ENCODE measurements at places on chromosomes 12 and 14.

DNA sequence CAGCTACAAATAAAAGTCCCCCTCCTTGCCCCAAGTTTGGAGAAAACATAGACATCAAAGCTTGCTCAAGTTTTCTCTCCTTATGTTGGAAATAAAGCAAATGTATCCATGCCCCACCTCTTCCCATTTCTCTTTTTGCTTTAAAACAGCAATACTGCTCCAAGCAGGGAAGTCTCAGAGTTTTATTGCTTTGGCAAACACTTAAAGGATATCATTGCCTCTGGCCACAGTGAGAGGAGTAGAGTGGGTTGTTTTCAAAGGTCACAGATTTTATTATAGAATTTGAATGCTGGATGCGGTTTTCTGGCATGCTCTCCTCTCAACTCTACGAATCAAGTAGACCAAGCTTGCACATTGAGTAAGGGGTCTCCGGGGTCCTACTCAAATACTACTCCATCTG, 149.7 kb downstream of the TTC7B start:
- DNase-seq, result no peak

- DNase-seq, result no peak
These were observed 285.6 kb downstream of the CACNA1C start for GRCh38 chr12:2338381-2338780.

- no peak for DNase-seq
These were observed 202 bp downstream of the YAF2 start for GRCh38 chr12:42237853-42238239.

GRCh38 chr14:91316761-91317160, 72.3 kb upstream of the GPR68 start:
- DNase-seq, result no peak

DNA sequence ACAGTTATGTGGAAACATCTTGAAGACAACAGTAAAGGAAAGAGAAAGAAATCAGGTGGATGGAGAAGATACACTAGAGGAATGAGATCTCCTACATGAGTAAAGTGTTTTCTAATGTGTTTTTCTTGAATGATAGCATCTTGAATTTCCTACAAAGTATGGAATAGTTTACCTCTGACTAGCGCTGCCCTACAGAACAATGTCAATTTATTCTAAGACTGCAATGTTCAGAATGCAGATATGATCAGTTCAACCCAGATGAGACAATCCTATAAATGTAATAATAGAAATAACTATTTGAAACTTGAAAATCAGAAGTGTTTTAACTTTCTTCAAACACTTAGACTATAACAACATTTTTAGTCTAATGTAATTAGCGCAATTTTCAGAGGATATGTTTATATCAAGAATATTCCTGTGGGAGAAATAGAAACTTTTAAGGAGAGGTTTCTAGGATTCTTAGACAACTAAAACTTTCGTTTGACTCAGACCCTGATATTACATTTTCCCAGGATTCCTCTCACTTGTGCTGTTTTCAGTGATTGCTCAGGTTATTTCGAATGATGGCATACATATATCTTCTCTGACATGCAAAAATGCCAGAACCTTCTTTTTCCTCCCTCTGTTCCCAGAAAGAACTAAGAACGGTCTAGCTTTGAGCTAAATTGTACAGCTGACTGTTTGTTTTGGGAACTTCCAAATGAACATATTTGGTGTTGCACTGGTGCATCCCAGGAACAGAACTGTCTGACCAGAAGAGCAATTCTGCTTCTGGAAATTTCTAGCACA, 1017.4 kb downstream of the DIO2 start:
- no peak for DNase-seq

- DNase-seq, result no peak
These were observed 335.1 kb downstream of the GPHN start for GRCh38 chr14:66842911-66843512.

GRCh38 chr12:57539-57938, 9.0 kb upstream of the IQSEC3 start:
- DNase-seq, result no peak

GRCh38 chr14:75167325-75167724, 9.1 kb downstream of the TMED10 start:
- DNase-seq, result no peak

DNA sequence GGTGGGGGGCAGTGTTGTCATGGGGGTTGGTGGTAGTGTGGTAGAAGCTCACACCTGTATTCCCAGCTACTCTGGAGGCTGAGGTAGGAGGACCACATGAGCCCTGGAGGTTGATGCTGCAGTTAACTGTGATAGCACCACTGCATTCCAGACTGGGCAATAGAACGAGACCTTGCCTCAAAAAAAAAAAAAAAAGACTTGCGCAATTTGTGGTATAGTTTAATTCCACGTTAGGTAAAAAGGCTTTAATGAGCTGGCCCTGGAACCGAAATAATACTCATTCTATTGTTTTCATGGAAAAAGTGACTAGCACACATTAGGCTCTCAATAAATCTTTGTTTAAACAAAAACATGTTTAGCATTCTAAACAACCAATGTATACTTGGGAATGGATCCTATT, 25.4 kb upstream of the NAP1L1 start:
- DNase-seq, result no peak

GRCh38 chr14:99231161-99231849, 40.7 kb downstream of the BCL11B start:
- DNase-seq, result no peak

- no peak for DNase-seq
These were observed 104.5 kb downstream of the SLC2A13 start for GRCh38 chr12:40001406-40001805.

DNA sequence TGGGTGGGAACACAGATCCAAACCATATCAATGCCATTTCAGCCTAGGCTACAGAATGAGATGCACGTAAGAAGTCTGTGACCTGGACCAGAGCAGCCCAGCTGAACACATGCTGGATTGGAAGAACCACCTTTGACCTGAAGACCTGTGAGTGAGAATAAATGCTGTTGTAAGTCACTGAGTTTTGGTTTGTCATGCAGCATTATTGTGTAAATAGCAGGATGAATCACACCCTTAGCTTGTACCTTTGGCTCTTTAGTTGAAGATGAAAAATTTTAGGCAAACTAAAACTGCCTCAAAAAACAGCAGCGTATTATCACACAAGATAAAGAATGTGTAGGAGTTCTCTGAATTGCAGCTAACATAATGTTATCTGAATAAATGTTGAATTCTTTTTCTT, 199.4 kb upstream of the LRIG3 start:
- no peak for DNase-seq

- DNase-seq, result no peak
These were observed 136.9 kb downstream of the SCARB1 start for GRCh38 chr12:124726596-124727263.

- DNase-seq, result no peak
These were observed 851 bp downstream of the YLPM1 start for GRCh38 chr14:74763803-74764531.

DNA sequence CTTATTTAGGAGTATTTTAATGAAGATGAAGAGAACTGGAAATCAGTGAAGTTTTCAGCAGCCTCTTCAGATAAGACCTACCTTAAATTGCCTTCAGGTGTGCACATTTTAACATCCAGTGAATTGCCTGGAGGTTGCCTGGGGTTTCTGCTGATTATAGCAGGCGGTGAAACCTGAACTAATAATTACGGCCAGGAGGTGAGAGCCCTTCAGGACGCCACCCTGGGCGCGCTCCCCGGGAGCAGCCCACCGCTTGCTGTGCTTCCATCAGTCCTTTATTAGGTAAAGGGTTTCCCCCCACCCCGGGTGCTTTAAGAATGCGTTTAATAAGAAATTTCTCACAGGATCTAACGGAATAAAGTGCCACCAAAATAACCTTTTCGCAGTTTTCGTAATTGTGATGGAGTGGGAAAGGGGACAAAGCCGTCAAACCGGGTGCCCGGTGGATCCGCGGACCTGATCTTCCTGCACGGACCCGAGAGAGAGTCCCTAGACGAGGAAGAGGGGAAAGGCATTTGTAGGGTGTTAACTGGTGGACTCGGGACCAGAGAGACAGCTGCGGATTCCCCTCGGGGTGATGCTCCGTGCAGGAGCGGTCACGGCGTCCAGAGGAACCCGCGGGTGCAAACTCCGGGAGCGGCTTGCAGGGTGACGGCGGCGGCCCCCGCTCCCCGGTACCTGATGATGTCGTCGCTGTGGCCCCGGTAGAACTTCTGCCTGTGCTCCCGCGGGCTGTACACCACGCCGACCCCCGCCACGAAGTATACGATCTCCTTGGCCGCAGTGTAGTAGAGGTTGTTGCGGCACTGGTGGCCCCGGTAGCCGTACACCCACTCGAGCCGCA, 902 bp downstream of the EML5 start:
- no peak for DNase-seq

DNA sequence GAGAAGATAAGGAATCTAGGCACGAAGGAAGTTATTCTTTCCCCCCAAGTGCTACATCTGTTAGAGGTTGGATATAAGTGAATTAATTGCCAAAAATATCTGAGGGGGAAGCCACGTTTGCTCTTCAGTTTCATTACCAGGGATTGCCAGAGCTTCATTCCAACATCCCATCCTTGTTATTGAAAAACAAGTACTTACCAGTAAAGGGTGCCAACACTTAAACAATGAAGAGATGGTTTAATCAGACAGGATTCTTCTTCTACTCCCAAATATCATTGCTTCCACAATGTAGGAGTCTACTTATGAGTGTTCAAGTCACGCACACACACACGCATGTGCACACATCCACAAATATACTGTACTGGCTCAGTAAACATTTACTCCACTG, 312.4 kb downstream of the RPAP3 start:
- DNase-seq, result no peak

DNA sequence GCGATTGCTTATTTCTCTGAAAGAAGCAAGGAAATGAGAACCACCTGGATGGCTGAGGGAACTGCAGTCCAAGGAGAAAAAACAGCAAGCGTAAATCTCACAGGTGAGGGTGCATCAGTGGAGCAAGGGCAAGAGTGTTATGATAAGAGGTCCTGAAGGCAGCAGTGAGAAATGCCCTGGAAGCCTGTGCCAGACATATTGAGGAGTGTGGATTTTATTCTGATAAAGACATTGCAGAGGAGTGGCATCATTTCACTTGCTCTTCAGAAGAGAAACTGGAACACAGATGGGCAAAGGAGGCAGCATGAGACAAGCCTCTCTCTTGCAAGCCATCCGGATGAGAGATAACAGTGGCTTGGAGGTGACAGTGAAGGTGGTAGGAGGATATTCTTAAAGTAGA, 78.5 kb downstream of the PDE3A start:
- no peak for DNase-seq

DNA sequence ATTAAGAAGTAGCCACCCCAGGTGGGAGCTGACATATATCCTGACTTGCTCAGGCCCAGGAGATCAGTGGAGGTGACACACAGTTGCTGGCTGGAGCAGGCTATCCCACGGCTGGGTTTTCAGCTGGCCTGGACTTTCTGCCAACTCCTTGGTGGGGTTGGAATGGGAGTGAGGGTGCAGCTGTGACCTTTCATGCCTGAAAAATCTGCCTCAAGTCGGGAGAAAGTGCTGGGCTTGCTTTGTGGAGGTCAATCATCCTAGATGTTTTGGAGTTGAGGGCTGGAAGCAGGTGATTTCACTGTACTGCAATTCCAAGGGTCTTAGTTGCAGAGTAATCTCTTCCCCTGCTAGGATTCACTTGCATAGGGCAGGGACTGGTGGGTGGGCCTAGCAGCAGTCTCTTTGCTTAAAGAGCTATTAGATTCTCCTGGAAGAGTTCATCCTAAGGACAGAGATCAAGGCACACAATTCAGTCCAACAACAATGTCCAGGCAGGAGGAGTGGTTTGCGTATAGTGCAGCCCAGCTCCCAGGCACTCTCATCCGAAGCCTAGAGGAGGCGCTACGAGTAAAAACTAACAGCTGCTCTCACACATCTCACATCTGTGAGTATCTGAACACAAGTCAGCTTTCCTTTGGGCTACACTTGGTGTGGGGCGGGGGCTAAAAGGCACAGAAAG, 98.1 kb downstream of the GAS2L3 start:
- DNase-seq, result no peak

DNA sequence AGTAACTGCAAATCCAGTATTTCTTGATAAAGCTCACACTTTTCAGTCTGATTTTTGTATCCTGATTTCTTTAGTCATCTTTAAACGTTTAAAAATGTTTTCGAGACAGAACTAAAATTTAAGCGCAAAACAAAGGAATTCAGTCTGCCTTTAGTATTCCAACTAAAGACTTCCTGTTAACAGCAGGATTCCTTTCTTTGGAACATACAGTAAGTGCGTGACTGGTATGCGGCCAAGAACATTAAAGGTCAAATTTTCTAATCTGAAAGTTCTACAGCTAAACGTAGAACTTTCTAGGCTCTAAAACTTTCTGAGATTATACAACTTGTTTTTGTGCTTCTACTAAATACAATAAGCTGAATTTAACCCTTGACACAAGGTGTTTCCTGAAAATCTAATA, 9.9 kb downstream of the SAV1 start:
- DNase-seq, result no peak

- DNase-seq, result no peak
These were observed 11.9 kb upstream of the BHLHE41 start for GRCh38 chr12:26136688-26137087.

- no peak for DNase-seq
These were observed 122.7 kb upstream of the MDM1 start for GRCh38 chr12:68454892-68455291.

DNA sequence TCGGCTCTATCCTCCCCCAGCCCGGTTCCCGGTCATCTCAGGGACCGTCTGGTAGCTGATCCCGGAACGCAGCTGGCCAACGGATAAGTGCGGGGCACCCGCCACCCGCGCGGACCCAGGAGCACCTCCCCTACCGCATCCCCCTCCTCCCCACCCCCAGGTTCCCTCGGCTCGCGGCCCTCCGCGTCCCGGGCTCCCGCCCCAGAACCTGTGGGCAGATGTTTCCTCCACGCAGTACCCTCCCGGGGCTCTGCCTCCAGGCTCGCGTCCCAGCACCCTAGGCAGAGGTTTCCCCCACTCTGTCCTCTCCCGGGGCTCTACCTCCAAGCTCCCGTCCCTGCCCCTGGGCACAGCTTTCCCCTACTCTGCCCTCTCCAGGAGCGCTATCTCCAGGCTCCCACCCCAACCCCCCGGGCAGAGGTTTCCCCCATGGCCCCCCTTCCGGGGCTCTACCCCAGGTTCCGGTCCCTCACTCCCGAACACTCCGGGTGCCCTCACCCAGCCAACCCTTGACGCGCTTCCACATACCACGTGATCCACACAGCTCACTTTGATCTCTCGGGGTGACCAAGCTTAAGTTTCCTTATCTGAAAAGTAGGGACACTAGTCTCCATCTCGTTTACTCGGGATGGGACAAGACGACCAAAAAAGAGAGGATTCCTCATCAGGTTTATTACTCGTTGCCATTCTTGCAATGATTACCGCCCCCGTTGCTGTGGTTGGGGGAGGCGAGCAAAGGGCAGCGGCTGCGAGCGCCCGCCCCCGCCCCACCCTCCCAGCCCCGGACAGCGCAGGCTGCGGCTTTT, at the start of gene CCDC38:
Gene CCDC38 (minus strand): TSS at position 91 of the 806 bp plus-strand sequence. CDS start 6,105 bp downstream, outside the sequence.
- DNase-seq, result peak; percentile 71

DNA sequence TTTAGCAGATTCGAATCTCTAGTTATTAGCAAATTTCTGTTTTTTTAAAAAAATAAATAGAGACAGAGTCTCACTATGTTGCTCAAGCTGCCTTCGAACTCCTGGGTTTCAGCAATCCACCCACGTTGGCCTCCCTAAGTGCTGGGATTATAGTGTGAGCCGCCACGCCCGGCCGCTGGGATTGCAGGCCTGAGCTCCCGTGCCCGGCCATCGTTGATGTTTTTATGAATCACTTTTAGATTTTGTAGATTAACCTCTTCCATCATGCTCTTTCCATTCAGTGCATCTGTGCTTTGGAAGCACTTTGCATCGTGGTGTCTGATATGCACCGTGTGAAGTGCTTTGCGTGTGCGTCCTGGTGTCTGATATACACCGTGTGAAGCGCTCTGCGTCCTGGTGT, 20.9 kb downstream of the PGAM5 start:
- DNase-seq, result no peak
